T-cell (primary cell): ENCODE measurements at places on chromosomes 11 and 22.

GRCh38 chr22:29528144-29528543, 25.4 kb downstream of the THOC5 start:
- no peak for DNase-seq

GRCh38 chr11:26078231-26078821, 253.6 kb upstream of the ANO3 start:
- no peak for DNase-seq

DNA sequence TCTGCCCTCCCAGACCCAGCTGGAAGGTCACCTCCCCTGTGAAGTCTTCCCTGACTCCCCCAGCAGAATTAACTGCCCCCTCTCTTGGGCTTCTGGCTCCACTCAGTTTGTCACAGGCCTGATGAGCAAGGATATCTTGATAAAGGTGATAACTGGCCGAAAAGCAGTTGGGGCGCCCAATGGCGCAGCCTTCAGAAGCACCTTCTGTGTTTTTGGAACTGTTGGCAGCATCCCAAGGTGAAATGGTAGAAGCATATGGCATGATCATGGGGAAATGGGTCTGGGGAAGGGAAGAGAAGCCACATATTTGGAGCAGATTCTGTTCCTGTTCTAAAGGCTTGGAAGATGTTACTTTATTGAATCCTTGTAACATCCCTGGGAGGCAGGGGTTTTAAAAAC, 2.8 kb upstream of the TAB1 start:
- DNase-seq, result no peak

DNA sequence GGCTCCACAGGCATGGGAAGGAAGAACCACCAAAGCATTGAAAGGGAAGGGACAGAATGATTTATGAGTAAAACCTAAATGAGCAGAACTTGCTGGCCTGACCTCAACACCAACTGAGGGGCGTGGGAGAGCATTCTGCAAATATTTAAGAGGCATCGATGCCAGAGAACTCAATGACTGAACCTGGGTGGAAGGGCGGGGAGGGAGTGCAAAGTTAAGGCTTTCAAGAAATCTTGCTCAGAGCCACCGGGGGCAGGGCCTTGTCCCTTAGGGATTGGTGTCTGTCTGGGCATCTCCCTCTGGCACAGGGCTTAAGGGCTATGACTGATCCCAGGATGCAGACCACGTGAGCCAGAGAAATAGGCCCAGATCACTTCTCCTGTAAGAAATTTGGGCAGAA, 137.1 kb downstream of the ADAMTS15 start:
- no peak for DNase-seq

DNA sequence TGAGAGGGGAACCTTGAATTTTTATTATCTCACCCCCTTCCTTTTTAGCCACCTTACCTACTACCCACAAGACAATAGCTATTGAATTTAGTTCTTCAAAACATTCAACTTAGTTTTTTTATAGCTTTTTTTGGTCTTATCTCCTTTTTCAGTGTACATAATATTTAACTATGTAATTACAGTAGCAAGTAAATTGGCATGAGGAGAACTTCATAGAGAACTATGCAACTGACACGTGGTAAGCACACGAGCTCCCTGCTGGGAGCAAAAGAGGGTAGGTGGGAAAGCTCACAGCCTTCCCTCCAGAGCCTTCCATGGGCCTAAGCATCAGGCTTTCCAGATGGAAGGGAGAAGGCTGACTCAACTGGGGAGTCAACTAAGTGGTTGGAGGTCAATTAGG, 22.1 kb upstream of the ZDHHC13 start:
- DNase-seq, result no peak

DNA sequence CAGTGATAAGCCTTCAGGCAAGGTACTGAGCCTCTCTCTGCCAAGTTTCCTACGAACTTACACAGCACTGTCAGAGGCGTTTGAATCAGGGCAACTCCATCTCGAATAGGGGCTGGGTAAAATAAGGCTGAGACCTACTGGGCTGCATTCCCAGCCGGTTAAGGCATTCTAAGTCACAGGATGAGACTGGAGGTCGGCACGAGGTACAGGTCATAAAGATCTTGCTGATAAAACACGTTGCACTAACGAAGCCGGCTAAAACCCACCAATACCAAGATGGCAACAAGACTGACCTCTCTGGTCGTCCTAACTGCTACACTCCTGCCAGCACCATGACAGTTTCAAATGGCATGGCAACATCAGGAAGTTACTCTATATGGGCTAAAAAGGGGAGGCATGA, 20.4 kb upstream of the POGLUT3 start:
- no peak for DNase-seq
